Tibial nerve (tissue), 4 donors: ENCODE measurements at places on chromosomes 4 and X. TPM values are rescaled to one million over a fixed set of nuclear protein-coding genes. Genes with fewer than 3 reads are reported as not detected.

GRCh38 chr4:62571494-62571893 lies 1371.4 kb downstream of the ADGRL3 start:
- no peaks in the 10 kb centered on the region for H3K4me1 ChIP-seq
- H3K4me3 ChIP-seq = no peak overlapping the region
- no peak overlapping the region for H3K27ac ChIP-seq
- H3K36me3 ChIP-seq = no peaks in the 10 kb centered on the region
- no peak for DNase-seq

GRCh38 chrX:48715072-48715471 lies 18.5 kb downstream of the SUV39H1 start:
- no peaks in the 10 kb centered on the region for H3K4me1 ChIP-seq
- H3K27ac ChIP-seq = no peak overlapping the region
- DNase-seq = no peak

DNA sequence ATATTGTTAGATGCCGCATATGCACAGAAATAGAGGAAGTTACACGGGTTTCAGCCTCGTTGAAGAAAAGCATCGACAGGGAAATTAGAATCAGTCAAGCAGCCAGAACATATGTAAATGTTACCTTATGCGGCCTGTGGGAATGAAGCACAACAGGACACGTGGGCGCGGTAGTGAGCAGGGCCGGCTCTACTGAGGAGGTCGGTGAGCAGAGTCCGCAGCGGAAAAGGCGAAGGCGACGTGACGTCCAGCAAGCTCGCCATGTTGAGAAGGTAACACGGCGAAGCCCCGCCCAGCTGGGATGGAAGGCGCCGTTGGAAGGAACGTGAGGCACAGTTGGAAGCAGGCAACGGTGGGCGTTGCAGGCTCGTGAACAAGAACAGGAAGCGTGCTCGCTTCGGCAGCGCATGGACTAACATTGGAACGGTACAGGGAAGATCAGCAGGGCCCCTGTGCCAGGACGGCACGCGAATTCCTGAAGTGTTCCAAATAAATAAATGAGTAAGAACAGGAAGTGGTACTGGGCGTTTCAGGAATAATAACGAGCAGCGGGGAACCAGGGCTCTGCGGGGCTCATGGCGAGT lies 54.6 kb downstream of the MTNR1A start:
- DNase-seq = no peak
- H3K4me3 ChIP-seq = no peak overlapping the region
- no peaks in the 10 kb centered on the region for H3K27me3 ChIP-seq
- H3K4me1 ChIP-seq = no peaks in the 10 kb centered on the region

DNA sequence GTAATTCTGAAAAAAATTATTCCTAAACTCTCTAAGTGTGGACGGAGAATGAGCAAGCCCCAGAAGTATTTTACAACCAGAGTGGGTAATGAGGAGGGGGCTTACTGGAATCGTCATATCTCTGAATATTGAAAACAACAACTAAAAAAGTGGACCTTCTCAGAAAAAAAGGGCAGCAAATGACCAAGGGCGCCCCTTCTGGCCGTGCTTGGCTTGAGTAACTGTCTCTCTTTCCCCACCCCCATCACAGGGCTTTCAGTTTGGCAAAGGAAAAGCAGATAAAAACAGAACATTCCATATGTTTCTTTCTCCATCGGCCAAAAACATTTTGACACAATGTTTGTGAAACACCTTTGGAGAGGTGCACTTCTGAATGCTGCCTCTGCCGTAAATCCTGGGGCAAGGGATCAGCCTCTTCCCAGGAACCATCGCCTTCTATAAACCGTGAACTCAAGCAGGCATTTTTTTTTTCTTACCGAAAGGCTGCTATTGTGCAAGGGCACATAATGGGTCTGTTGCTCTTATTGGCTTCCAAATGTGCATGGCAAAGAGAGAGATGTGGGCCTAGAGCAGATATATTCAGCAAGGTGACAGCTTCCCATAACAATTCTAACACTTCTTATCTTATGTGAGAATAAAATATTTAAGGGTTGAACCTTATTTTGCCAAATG lies 115.4 kb downstream of the PARM1 start:
- H3K4me1 ChIP-seq = no peaks in the 10 kb centered on the region
- no peak overlapping the region for H3K27ac ChIP-seq
- no peak for DNase-seq
- H3K27me3 ChIP-seq = no peaks in the 10 kb centered on the region
- no peaks in the 10 kb centered on the region for H3K36me3 ChIP-seq
- no peak overlapping the region for H3K4me3 ChIP-seq

Gene SYTL4
- total RNA-seq = 33.3 TPM

Gene ZFP42
- total RNA-seq = not detected

Gene DSPP
- total RNA-seq = not detected

DNA sequence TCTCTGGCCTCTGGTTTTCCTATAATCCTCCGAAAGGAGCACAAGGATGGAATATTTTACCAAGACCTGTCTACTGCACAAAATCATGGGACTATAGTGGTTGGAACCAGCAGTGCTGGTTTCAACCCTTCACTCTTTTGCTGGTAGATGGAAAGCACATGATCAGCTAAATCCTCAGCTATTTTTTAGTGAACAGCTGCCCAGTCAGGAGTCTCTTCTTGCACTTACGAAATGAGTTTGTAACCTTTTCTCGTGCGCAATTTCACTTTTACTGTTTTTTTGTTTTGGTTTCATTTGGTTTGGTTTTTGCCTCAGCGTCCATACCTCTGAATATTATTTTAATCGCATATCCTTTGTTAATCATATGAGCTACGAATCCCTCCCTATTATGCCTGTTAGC lies 418.5 kb upstream of the CPEB2 start:
- H3K27me3 ChIP-seq = no peaks in the 10 kb centered on the region
- no peak overlapping the region for H3K27ac ChIP-seq
- H3K4me3 ChIP-seq = no peak overlapping the region
- no peaks in the 10 kb centered on the region for H3K4me1 ChIP-seq

DNA sequence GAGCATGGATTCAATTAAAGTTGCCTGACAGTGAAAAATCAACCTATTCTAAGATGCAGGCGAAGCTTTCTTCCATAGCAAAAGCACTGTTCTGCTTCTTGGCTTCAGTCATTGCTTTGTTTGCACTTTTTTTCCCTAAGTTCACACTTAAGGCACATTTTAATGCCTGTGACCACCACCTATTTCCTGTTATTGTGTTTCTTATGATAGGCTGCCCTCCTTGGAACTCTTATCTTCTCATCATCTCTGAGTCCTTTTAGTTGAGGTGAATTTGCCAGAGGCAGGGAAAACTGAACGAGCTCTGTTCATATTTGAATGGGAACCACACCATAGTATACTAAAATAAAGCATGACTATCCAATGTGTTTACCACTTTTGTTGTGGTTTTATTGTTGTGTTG lies 119.8 kb downstream of the SPCS3 start:
- DNase-seq = no peak
- H3K4me1 ChIP-seq = no peaks in the 10 kb centered on the region
- no peak overlapping the region for H3K27ac ChIP-seq
- no peaks in the 10 kb centered on the region for H3K36me3 ChIP-seq
- H3K4me3 ChIP-seq = no peak overlapping the region

DNA sequence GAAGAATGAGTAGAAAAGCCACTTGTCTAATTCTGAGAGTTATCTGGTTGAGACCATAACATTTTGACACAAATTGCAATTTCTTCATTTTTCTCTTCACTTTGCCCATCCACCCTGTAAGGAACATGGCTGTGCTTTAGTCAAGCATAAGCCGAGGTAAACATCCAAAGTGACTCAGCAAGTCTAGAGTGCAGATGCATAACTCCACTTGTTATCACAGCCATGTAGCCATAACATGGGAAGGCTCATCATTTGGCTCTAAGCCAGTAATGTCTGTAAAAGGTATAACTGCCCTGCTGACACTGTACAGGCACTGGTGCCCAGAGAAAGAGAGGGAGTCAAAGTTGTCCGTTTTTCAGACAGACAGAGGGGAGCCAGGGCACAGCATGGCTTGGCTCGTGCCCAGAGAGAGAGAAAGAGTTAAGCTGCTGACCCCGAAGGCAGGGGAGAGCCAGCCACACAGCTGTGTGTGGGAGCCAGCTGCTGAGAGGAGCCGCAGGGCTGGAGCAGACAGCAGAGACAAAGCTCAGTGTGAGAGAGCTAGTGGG lies 76.9 kb upstream of the EXOC1L start:
- no peak overlapping the region for H3K27ac ChIP-seq
- H3K4me1 ChIP-seq = no peaks in the 10 kb centered on the region
- DNase-seq = no peak

GRCh38 chr4:24978291-24979075 lies 52.3 kb downstream of the LGI2 start:
- no peak overlapping the region for H3K27ac ChIP-seq
- H3K4me3 ChIP-seq = no peak overlapping the region
- peak; percentile 43 for DNase-seq
- no peaks in the 10 kb centered on the region for H3K4me1 ChIP-seq
- H3K36me3 ChIP-seq = no peaks in the 10 kb centered on the region
